Activated CD4-positive, alpha-beta T cell treated with anti-CD3 and anti-CD28 coated beads, Interleukin-2, amount 50 U/mL, for 1 hour (primary cell): ENCODE measurements at places on chromosomes 4 and X.
A peak's percentile ranks its signal among the peaks of the same experiment; 100 is the strongest.

GRCh38 chr4:6546681-6547447, 28.1 kb upstream of the MAN2B2 start:
- peak; percentile 34 for DNase-seq

DNA sequence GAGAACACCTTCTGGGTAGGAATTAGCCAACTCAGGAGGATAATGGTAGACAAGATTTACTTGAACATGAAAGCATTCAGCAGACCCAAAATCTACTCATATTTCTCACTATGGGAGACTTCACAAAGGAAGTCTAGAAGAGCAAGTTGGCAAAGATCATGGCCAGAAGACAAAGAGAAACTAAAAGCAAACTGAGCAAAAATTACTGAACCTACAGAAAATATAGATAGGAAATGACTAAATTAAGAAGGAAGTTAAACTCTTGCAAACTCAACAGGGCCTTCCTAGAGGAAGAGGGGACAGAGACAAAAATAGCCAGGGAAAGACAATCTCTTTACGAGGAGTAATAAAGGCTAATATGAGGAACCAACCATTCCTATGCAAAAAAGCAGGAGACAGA, 18.7 kb downstream of the CORIN start:
- no peak for DNase-seq

GRCh38 chrX:43958529-43958928, 14.7 kb downstream of the NDP start:
- no peak for DNase-seq

GRCh38 chr4:188254211-188254610, 115.0 kb downstream of the TRIML1 start:
- DNase-seq: no peak

DNA sequence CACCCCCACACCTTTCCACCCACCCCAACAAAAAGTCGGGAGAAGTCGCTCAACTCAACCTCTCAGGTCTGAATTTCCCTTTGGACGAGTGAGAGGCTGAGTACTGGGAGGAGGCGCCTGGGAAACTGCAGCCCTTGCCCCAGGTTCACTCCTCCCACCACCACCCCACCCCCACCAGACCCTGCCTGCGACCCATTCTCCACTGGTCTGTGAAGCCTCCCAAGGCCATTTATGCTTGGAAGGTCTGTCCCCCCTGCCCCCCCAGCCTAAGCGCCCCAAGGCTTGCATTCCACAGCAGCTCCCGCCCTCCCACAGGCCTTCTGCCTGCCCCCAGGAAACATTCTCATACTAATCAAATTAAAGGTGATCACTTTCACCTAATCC, 27.2 kb downstream of the ELF4 start:
- no peak for DNase-seq

DNA sequence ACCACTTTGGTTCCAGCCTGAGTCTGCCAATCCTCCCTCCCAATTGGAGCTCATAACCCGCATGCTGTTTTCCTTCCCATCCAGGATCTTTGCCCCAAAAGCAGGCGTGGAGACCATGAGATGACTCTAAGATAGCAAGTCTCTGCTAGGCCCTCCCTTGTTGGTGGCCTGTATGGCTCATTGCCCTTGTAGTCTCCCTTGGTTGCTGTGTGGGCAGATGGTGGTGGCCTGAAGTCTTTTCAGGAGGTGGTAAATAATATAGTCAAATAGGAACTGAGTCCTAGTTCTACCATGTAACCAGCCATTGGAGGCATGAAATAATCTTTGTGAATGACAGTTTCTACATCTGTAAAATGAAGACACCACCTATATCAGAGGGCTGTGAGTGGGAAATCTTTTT, 1.2 kb downstream of the ATP6AP1 start:
- DNase-seq: no peak

DNA sequence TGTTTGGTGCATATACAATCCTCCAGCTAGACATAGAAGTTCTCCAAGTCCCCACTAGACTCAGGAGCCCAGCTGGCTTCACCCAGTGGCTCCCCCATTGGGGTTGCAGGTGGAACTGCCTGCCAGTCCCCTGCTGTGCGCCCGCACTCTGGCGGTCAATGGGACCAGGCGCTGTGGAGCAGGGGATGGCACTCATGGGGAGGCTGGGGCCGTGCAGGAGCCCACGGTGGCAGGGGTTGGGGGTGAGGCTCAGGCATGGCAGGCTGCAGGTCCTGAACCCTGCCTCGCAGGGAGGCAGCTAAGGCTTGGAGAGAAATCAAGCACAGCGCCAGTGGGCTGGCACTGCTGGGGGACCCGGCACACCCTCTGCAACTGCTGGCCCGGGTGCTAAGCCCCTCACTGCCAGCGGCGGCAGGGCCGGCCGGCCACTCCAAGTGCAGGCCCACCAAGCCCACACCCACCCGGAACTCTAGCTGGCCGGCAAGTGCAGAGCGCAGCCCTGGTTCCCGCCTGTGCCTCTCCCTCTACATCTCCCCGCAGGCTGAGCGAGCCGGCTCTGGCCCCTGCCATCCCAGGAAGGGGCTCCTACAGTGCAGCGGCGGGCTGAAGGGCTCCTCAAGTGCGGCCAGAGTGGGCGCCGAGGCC, 12.7 kb upstream of the TMPRSS11D start:
- no peak for DNase-seq

DNA sequence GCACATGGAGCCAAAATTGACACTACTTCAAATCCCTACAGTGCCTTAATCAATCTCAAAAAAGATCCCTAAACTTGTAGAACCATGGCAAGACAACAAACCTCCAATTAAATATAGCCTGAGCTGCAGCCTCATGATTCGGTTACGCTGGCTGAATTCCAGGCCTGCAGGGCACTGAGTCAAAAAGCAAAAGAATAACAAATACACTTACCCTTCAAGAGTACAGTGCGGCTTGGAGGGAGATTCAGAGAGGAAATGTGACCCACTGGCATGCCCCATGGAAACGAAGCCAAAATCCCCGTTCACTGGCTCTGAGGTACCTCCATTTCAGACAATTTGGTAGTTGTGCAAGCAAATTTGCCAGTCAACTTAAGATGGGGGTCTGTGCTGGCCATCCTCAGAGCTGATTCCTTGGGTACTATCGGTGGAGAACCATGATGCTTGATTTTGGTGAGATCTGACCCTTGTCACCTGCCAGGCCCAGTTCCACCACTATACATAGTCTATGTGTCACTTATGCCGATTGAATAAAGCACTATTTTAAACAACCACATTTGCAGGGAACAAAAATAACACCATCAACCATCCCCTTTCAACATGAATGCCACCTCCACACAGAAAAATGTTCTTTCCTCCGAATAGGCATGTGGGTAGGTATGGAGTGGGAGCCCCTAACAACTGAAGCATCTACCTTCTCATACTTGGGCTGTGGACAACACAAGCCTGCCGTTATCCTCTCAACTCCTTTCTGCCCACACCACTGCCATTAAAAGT, 2.1 kb downstream of the C4orf54 start:
- DNase-seq: no peak

- no peak for DNase-seq
Measured at GRCh38 chrX:41300758-41301437, 33.1 kb upstream of the DDX3X start.

GRCh38 chr4:38290366-38290765, 330.2 kb downstream of the PTTG2 start:
- DNase-seq: no peak

GRCh38 chr4:74896595-74896994, 36.3 kb upstream of the PARM1 start:
- no peak for DNase-seq

DNA sequence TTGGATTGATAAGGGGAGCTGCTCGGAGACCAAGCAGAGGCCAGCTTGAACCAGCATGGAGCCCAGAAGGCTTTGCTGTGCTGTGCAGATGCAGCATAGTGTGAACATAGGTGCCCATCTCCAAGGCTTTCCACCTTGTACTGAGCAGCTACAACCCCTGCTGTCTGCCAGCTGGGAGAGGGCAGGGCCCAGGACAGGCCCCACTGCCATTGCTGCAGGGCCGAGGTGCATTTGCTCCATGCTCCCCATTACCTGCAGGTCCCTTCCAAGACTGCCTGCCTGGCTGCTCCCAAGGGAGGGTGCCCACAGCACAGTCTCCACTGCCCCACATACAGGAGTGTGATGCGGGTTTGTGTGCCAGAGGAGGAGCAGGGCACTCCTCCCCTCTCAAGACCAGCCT, 1016.0 kb upstream of the INTU start:
- DNase-seq: no peak

DNA sequence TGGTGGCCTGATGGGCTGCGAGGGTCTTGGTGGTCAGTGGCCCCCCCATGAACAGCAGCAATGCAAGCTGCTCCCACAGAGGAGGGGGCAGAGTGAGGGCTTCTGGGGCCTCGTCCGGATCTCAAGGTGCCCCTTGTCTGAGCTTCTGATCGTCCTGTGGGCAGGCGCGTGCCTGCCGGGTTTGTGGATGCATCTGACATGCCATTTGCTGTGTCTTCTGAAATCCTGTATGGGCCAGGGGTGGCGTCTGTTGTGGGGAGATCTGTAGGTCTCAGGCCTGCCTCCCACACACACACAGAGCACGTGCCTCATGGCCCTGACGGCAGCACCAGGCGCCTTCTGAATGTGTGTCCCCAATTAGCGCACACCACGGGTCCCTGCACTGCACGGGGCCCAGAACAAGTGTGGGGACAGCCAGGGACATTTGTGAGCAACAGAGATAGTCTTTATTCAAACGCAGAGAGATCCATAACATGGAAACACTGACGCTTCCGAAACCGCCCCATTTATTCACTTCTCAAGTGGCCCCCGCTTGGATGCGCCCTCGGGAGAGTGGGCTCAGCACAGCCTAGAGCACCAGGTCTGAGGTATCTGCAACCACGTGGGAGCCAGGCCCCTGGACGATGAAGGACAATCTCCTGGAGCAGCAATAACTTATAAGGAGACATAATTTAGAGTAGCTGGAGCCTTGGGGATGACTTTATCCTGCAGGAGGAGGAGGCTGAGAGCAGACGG, 5.7 kb downstream of the SPON2 start:
- no peak for DNase-seq

GRCh38 chr4:54227256-54228055, 1.6 kb upstream of the PDGFRA start:
- no peak for DNase-seq

DNA sequence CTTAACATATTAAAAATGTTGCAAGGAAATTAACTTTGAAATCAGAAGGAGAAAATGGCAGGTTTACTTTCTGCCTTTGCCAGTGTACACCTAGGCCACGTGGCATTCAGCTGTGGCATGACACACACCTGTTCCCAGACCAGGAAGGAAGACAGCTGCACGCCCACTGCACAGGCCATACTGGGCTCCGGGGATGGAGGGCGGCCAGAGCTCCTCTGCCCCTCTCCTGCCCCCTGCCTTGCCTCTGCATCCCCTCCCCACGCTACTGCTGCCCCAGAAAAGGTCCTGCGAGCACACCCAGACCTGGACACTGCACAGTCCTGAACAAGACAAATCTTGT, 68.4 kb downstream of the GATB start:
- DNase-seq: no peak

DNA sequence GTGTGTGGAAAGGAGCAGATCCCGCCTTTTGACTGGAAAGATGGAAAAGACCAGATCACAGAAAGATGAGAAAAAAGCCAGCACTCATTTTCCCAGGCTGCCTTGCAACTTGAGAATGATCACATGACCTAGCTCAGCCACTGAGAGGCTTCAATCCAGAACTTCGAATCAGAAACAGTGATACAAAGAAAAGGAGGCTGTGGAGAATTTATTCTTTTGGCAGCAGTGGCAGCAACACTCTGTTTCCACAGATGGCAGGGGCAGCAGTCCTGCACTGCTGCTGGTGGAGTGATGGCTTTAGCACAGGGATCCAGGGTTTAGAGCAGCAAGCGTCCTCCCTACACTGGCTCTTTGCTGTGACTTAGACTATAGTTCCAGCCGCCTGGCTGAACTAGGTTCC, 77.8 kb upstream of the SH3RF1 start:
- DNase-seq: no peak

DNA sequence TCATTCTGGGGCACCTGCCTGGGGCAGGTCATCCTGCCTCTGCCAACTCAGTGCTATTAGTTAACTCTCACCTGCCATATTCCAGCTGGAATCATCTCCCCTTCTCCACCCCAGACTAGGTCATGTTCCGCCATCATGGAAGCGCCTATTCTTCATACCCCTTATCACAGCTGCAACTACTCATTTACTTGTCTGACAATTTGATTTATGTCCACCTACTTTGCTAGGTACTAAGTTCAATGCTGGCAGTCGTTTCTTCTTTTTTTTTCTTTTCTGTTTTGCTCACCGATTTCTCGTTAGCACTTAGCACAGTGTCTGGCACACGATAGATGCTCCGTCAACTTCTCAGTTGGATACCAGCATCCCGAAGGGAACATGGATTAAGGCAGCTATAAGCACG, 1.1 kb upstream of the FMR1 start:
- DNase-seq: no peak

DNA sequence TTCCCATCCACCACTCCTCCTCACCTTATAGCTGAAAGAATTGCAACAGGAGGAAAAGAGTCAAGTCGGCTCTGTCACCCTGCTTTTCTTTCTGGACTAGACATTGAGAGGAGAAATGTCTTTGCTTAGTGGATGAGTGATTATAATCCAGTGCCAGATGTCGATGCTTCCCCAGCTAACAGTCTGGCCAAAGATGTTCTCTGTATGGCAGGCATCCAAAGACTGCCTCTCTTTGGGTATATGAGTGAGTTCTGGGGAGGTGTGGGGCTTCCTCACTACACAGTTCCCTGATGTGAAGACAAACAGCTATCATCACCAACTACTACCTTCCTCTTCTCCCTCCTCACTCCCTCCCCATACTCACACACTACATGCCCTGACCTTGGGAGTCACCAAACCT, 90.9 kb downstream of the COMMD8 start:
- no peak for DNase-seq

DNA sequence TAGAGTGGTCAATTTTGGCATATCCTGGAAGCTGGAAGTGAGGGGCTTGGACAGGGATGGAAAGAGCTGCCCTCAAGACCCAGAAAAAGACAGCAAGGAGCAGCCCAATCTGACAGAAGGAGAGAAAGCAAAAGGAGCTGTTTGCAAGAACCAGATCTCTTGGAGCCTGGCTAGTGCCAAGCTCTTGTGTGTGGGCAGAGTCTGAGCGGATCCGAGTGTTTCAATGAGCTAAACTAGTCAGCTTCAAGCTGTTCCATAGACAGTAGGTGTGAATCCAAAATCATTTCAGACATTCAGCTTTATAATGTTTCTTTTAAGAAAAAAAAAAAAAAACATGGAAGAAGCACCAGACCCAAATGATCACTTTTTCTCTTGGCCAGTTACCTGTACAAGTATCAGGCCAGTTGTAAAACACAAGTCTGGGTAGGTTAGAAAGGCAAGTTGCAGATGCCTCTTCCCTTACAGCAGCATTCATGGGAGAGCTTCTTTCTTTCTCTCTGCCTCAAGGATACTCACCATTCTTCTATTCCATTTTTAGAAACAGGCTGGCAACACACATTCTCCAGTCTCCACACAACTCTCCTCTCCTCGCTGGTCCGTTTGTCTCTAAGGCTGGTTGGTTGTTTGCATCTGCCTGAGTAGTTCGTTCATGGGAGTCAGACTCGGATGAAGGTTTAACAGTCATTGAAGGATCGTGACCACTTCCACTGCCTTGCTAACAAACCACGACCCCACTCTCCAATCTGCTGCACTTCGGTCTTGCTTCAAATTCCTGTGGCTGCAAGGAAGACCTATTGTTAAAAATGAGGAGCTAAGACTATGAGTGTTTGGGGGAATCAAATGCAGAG, 105.2 kb upstream of the GATB start:
- DNase-seq: no peak

GRCh38 chr4:173415092-173415491, 16.2 kb upstream of the SCRG1 start:
- no peak for DNase-seq
